CD8-positive, alpha-beta memory T cell (primary cell): ENCODE measurements at places on chromosomes 12 and 14. TPM values are rescaled to one million over a fixed set of nuclear protein-coding genes. Genes with fewer than 3 reads are reported as not detected.
A peak's percentile ranks its signal among the peaks of the same experiment; 100 is the strongest.

DNA sequence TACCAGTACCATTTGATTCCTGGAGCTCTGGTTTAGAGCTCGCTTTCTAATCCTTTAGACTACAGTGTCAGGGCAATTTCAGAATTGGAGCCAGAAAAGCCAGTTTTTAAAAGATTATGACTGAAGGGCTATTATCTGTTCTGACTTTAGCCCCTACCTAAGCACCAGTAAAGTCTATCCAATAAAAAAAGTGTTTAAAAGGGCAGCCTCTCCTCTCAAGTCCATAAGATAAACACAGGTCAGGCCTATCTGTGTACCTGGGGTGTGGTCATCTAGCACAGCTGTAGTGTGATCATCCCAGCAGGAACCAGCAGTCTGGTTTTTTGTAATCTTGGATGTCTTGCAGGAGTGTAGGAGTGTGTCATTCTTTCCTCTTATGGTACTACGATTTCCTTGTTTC, 6.6 kb downstream of the APPL2 start:
- no peak for DNase-seq

The MSRB3 gene
- polyA plus RNA-seq, result not detected

The PZP gene
- polyA plus RNA-seq, result 0.28 TPM

DNA sequence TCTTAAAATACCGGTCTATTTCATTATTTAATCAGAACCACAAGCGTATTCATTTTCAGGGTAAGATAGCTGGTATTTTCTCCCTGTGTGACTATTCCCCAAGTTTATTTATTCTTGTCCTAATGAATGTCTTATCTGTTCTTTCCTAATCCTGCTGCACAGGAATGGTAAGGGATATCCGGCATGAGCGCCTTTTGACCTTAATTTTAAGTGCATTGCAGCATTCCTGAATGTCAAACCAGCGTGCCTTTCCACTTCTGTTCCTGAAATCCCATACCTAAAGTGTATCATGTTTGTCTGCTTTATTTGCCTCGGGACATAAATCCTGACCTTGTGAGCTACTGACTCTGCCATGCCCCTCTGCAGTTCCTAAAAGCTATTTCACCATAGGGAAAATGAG, 1713.2 kb upstream of the FLRT2 start:
- no peak for DNase-seq

DNA sequence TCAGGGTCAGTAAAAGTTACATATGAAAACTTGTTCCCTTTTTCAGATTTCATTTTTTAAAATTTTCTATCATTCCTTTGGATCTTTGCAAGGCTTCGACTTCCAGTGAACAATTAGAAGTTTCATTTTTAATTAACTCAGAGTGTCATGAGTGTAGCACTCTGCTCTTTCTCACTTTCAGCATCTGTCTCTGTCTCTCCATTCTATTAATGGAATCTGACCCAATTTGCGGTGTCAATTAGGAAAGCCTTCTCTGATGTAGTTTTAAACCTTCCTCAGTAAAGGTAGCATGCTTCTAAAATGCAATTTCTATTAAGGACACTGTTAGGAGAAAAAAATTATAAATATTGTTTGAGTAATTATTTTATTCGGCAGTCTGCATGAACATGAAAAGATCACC, 68.3 kb downstream of the SLC38A1 start:
- no peak for DNase-seq

The KCNH5 gene
- polyA plus RNA-seq, result not detected

DNA sequence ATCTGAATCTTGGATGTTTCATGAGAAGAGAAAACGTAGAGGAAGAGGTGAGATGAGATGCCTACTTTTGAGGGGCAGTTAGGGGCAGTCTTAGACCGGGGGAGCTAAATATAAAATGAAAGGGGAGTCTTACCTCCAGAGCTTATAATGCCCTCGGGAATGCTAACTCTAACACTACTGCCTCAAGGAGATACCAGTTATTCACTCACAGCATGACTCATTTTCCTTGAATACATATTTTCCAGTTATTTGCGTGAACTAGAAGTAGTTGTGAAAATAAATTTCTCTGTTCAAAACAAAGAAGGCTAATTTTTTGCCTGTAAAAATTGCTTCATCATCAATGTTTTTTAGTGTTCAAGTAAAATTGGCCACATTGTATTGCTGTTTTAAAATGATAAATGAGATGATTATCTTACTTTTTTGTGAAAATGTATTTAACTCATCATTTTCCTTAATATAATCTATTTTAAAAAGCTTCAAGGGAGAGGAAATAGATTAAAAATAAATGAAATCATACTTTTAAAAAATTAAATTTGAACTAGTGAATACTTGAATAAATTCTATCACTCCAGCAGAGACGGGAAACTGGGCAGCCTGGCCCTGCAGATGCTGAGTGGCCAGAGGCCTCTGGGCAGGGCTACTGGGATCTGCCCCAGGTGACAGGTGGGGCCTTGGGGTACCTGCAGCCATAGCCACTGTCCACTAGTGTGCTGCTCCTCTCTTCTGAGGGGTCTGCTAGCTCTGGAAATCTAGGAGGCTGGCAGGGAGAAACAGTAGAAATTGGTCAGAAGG, 339.3 kb downstream of the EGLN3 start:
- DNase-seq, result no peak

DNA sequence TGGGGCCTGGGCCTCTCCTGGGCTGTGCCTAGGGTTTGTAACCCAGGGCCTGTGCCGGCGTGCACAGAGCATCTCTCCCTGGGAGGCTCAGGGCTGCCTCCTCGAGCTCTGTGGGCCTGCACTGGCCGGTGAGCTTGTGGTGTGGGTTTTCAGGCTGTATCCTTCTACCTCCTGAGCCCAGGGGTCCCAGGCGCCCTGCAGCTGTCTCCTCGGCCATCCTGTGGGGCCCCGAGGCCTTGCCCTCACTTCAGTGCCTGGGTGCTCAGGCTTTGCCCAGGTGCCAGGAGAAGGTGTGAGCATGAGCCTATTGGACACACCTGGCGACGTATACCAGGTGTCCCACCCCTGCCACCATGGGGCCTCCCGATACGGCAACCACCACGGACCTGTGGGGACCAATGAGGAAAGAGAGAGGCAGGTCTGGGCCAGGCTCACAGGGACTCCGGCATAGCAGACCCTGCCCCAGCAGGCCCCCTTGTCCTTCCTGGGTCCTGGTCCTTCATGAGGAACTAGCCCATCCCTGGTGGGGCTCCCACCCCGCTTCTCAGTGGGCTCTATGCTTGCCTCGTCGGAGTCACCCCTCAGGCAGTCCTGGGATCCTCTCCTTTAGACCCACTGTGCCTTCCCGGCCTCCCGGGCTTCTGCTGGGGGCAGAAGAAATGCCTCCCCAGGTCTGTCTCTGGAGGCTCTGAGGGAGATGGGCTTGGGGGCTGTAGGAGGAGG, 400.2 kb downstream of the TMEM121 start:
- no peak for DNase-seq

GRCh38 chr14:54174457-54174856, 217.8 kb upstream of the BMP4 start:
- DNase-seq, result no peak

GRCh38 chr12:106070611-106071010, 68.1 kb downstream of the NUAK1 start:
- no peak for DNase-seq

GRCh38 chr14:82796086-82796485, 1262.4 kb upstream of the SEL1L start:
- DNase-seq, result no peak

DNA sequence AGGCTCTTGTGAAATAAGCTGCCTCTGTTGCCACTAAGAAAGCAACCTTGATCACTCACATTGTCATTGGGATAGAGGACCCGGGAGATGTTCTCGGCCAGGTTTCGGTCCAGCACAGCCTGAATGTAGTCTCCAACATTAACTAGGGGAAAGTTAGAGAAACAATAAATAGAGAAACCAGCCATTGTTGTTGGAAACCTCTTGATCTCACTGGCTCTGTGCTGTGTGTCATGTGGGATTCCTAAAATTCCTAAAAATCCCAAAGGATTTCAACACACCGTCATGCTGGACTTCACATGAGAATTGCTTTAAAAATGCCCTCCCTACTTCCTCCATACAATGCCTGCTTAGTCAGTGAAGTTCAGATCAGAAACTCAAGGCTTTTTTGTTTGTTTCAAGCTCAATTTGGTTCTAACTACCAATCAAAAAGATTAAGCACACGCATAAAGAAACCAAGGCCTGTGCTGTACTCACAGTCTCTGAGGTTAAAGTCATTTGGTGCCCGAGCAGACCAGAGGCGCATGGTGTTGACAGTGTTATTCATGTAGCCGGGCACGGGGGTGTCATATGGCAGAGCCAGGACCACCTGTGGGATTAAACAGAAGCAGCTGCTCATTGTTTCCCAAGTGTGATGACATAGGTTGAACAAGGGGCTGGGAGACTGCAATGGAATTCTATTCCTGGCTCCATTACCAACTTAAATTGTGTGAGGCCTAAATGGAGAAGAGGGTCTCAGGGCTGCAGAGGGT, 23.6 kb downstream of the PYGL start:
- no peak for DNase-seq

DNA sequence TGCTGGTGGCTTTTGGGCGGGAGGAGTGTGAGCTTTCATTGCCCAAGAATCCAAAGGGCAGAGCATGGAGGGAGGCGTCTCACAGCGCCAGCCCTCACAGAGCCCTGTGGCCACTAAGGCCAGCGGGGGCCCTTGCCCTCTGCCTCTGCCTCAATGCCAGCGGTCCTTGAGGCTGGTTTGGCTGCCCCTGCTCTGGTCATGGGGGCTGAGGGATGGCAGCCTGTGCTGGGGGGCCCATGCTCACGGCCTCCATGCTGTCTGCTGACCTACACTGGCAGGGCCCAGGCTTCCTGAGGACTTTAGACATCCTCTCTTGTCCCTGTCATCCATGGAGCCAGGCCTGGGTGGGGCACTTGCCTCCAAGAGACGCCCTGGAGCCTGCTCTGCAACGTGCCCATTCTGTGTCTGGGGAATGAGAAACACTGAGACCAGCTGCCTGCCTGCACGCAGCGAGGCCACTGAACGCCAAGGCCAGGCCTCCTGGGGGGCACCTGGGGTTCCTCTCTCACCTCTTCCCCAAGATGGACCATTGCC, 143.4 kb downstream of the KIF26A start:
- DNase-seq, result no peak

- DNase-seq, result no peak
Observed at GRCh38 chr14:95887351-95887750, 10.7 kb downstream of the TUNAR start.

DNA sequence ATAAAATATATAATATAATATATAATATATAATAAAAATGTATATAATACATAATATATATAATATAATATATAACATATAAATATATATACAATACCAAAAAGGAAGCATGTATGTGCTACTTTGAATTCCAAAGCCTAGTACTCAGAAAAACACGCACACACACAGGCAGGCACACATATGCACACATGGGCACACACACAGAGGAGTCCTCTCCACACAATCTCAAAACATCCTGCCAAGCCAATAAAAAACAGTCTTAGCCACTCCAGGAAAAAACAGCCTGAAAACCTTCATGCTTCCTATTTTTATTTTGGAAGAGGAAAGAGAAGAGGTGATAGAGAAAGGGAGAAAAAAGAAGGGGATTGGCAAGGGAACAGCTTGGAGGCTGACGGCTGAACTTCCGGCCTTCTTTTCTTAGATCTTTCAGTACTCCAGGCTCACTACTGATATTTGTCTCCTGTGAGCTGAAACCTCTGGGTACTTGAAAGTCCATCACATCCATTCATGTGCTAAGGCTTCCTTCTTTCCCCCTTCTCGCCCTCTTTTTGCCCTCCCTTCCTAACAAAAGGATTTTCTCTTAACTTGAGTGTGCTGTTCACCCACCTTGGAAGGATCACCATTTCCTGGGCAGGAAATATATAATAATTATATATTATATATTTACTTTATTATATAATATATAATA, 394.2 kb downstream of the NUAK1 start:
- no peak for DNase-seq

The IL31 gene
- polyA plus RNA-seq, result not detected

- DNase-seq, result no peak
Observed at GRCh38 chr12:121874071-121874470, 14.5 kb upstream of the PSMD9 start.

- peak; percentile 53 for DNase-seq
Observed at GRCh38 chr14:89365061-89365801, 51.8 kb downstream of the FOXN3 start.

DNA sequence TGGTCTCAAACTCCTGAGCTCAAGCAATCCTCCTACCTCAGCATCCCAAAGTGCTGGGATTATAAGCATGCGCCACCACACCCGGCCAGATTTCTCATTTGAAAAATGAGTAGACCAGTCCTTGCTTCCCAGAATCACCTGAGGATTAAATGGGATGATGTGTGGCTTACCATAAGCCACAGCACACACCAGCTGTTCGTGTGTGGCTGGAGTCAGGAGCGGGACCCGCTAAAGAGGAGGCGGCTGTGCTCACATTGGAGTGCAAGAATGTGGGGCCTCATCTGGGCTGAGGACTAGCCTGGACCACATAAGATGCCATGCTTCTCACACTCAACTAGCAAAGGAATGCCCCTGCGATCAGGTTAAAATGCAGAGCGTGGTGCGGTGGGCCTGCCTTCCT, 6.7 kb upstream of the ALDH2 start:
- DNase-seq, result no peak

The SLC4A8 gene
- polyA plus RNA-seq, result 0.64 TPM

The ITGB7 gene
- polyA plus RNA-seq, result 292 TPM

- DNase-seq, result no peak
Observed at GRCh38 chr12:29563071-29563470, 65.6 kb upstream of the OVCH1 start.

DNA sequence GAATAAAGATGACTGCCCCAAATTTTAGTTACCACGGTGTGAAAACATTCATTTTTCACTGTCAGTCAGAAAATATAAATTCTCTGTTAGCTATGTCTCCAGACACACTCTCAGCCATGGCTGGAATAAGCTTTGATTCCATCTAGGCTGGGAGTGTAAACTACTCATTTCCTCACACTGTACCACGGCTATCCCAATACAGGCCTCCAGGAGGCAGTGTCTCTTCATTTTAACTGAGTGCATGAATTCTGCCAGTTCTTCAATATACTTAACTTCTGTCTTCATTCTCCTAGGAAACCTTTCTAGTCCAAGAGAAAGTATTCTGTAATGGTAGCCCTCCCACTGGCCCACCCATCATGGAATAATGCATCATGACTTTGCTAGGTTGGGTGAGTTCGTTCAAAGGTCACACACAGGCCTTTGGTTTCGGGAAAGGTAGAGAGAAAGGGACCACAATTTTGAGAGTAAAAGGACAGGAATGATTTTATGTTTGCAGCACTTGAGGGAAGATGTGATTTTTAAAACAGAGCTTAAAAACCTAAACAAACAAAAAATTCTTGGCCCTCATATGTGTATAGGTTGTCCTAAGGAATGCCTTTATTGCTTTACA, 381.1 kb downstream of the SEC23A start:
- DNase-seq, result no peak

The CD27 gene
- polyA plus RNA-seq, result 470 TPM

DNA sequence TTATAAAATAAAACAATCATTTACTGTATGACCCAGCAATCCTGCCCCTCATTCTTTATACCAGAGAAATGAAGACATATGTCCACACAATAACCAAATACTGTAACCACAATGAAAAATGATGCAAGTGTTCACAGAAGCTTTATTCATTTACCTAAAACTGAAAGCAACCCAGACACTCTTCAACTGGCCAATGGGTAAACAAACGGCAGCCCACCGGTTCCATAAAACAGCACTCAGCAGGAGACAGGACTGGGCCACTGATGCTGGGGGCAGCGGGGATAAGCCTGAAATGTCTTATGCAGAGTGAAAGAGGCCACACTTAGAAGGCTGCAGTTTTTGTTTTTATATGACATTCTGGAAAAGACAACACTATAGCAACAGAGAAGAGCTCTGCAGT, 15.1 kb downstream of the DDX51 start:
- no peak for DNase-seq

The MYF6 gene
- not detected for polyA plus RNA-seq
